ENCODE measurements at places on chromosomes 7 and 10. TPM values are rescaled to one million over a fixed set of nuclear protein-coding genes. Genes with fewer than 3 reads are reported as not detected.

- no peak for DNase-seq
These were observed 87.4 kb downstream of the FOXL3 start for GRCh38 chr7:377080-378040.

DNA sequence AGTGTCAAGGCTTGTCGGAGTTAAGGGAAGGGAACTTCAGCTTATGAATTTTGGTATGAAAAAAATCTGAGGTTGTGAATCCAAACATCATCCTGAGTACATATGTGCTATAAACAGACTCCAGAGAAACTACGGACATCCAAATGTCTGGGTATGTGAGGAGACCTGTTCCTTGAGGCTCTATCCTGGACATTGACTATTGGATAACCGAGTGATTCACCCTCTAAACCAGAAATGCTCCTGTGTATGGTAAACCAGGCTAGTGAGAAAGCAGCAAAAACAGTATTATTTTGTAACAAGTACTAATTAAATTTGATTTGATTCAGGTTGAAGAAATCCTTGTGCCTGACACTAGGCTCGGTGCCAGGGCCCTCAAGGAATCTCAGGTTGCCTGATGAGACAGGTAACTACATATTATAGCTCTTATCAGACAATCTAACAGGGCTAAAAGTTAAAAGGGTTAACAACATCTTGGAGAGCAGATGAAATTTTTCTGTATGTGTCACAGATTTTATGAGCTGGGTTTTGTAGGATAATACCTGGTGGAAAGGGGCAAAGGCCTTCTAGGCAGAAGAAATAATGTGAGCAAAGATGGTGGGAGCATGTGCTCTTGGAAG, 10.4 kb upstream of the STOX1 start:
- no peak for DNase-seq

GRCh38 chr7:7933915-7934526, 34.6 kb upstream of the GLCCI1 start:
- no peak for DNase-seq

- DNase-seq = no peak
These were observed 986.9 kb downstream of the REEP3 start for GRCh38 chr10:64508029-64508661.

DNA sequence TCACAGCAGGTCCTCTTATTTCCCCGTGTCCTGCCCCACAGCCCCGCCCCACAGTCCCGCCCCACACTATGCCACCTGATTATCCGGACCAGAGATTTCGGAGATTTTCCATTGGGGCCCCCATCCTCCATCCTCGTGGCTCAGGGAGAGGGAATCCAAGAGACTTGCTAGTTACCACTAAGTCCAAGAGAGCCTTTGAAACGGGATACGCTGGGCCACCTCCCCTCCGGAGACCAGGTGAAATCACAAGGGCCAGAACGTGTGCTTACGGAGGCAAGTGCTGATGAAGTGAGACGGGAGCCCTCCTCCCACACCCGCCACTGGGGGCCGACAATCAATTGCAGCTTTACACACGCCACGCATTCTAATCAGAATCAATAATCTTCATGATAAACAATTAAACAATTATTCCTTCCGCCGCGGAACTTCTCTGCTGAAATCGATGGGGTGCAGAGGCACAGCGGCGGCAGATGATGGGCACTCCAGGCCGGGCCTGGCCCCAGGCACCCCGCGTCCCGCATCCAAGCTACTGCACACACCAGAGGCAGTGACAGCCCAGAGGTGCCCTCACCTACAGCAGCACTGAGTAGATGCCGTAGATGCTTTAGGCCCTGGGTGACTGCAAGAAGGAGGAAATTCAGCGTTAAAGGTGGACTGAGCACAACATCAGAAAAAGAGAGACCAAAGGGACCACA, 534.0 kb upstream of the FOXK1 start:
- no peak for DNase-seq

GRCh38 chr10:14661818-14662217, 112.9 kb downstream of the FAM107B start:
- DNase-seq = no peak

GRCh38 chr7:30502470-30503251, 2.0 kb downstream of the GGCT start:
- DNase-seq = no peak

Gene ARHGAP12
- total RNA-seq = 32.2 TPM

DNA sequence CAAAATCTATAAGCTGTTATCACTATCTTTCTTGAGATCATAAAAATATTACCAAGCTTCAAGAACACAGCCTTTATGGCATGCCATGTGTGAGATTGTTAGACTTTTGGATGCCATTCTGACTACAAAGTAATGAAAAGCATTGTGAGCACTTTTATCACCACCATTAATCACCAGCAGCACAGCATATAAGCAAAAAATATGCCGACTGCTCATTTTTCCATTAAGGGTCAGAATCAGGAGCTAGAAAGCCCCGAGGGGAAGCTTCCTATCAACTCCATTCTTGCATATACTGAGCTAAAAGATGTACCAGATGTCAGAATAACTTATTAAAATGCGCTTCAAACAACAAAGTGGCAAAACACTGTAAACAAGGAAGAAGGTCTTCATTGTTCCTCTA, 114.3 kb downstream of the LMBR1 start:
- no peak for DNase-seq

DNA sequence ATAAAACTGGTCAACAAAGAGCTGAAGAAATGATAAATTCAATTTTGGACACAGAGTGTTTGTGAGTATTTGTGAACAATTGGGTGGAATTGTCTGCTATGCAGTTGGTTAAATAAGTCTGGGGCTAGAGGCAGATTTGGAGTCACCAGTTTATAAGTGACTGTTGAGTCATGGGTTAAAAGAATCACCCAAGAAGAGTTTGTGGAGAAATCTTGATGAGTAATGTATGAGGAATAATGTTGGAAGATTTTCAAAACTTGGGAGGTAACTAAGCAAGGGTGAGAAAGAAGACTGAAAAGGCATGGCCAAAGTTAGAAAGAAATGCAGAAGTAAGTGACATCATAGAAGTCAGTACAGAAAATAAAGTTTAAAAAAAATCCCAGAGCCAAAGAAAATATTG, 750.7 kb downstream of the MAGI2 start:
- DNase-seq = no peak
